ENCODE measurements at places on chromosomes 2 and 18. TPM values are rescaled to one million over a fixed set of nuclear protein-coding genes. Genes with fewer than 3 reads are reported as not detected.

Gene GPR75
- 0.91 TPM for total RNA-seq

Gene MYO1B
- total RNA-seq, result 4.7 TPM

Gene ATOH8
- total RNA-seq, result not detected

Gene C2orf72
- 0.18 TPM for total RNA-seq

Gene TEX44
- not detected for total RNA-seq

Gene TSN
- total RNA-seq, result 63.9 TPM

Gene TCF23
- total RNA-seq, result not detected

Gene PDCD1
- 22.5 TPM for total RNA-seq

Gene PRSS56
- total RNA-seq, result not detected

Gene FSHR
- not detected for total RNA-seq

Gene LCT
- total RNA-seq, result 0.27 TPM

Gene SLC4A1AP
- total RNA-seq, result 23.9 TPM

Gene REG1B
- not detected for total RNA-seq

Gene SLC9A2
- 0.25 TPM for total RNA-seq

Gene FBLN7
- total RNA-seq, result 48.5 TPM

Gene RAB31
- total RNA-seq, result 0.36 TPM

Gene SLC23A3
- total RNA-seq, result 1.5 TPM

Gene DES
- not detected for total RNA-seq

Gene RAX
- total RNA-seq, result not detected

Gene DCDC2C
- not detected for total RNA-seq

Gene RESP18
- not detected for total RNA-seq

Gene CYP27A1
- total RNA-seq, result 0.18 TPM

Gene CXCR4
- total RNA-seq, result 104 TPM

Gene WDR12
- total RNA-seq, result 101 TPM

Gene FAM168B
- 61.5 TPM for total RNA-seq

Gene PROKR1
- not detected for total RNA-seq

Gene SELENOI
- 45.0 TPM for total RNA-seq

Gene SLC16A14
- not detected for total RNA-seq

Gene POTEI
- total RNA-seq, result not detected

Gene UCN
- 3.6 TPM for total RNA-seq

Gene CPO
- total RNA-seq, result not detected

Gene ZNF396
- total RNA-seq, result 0.18 TPM

Gene CCDC141
- total RNA-seq, result 6.1 TPM

Gene TMEM182
- 5.8 TPM for total RNA-seq

Gene ZNF804A
- total RNA-seq, result not detected

Gene CFAP65
- not detected for total RNA-seq

Gene C2orf80
- total RNA-seq, result not detected

Gene COL6A3
- total RNA-seq, result 13.6 TPM

Gene TBC1D8
- total RNA-seq, result 12.1 TPM

Gene HOXD3
- total RNA-seq, result not detected

Gene DNAH7
- total RNA-seq, result not detected

Gene APCDD1
- total RNA-seq, result not detected

Gene CMPK2
- 1.6 TPM for total RNA-seq

Gene LRATD1
- total RNA-seq, result not detected

Gene KIF5C
- 16.4 TPM for total RNA-seq

Gene SERPINB11
- total RNA-seq, result not detected

Gene ALPG
- total RNA-seq, result not detected

Gene TUBA3D
- not detected for total RNA-seq

Gene RTP5
- total RNA-seq, result 0.09 TPM

Gene NEU2
- total RNA-seq, result not detected

Gene UGT1A5
- total RNA-seq, result not detected

Gene ADGRF3
- 7.5 TPM for total RNA-seq

Gene SCYGR4
- not detected for total RNA-seq

Gene SNORC
- total RNA-seq, result 1.3 TPM

Gene ASXL3
- total RNA-seq, result not detected

Gene G6PC2
- total RNA-seq, result not detected

Gene TEKT4
- not detected for total RNA-seq

Gene MCEE
- total RNA-seq, result 18.0 TPM

Gene ATP6V1B1
- 0.11 TPM for total RNA-seq
